M059J (cell line): ENCODE measurements at places on chromosomes 11 and 22. TPM values are rescaled to one million over a fixed set of nuclear protein-coding genes. Genes with fewer than 3 reads are reported as not detected.
A peak's percentile ranks its signal among the peaks of the same experiment; 100 is the strongest.

ZNF214 gene
- 1.4 and 6.2 TPM in 2 replicates for total RNA-seq

DNA sequence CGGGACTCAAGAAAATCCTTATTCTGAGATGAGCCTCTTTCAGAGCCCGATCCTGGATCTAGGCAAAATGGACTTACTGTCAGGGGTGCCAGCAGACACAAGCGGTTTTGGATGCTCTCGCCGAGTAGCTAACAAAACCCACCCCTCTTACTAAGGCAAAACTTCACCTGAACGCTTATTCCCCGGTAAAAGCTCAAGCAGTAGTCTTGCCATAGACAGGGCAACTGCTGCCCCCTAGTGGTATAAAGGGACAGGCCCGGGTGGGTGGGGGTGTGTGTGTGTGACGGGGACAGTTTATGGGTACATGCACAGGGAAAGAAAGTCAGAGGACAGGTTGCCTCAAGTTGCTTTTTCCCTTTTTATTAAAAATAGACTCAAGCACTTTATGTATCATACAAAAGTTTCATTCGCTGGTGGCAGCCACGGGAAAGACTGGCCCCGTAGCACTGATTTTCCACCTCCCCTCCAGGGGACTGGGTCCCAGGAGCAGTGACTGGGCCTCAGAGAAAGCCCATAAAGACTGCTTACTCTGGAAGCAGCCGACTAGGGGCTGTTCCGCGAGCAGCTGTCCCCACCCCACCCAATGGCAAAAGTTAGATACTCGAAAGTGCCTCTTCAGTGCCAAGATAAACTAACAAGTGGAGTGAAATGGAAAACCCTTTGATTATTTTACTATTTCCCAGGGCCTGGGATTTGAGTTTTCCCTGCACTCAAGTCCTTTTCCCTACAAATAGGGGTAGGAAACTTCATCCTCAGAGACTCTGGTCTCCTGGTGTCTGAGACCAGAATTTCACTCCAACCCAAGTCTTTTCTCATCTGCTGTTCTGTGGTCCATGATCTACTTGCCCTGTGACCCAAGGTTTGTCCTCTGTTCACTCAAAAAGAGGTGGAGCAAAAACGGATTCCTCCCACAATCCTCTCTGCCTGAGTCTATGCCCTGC, 4.7 kb downstream of the YPEL4 start:
- peak; percentile 75 for DNase-seq

DNA sequence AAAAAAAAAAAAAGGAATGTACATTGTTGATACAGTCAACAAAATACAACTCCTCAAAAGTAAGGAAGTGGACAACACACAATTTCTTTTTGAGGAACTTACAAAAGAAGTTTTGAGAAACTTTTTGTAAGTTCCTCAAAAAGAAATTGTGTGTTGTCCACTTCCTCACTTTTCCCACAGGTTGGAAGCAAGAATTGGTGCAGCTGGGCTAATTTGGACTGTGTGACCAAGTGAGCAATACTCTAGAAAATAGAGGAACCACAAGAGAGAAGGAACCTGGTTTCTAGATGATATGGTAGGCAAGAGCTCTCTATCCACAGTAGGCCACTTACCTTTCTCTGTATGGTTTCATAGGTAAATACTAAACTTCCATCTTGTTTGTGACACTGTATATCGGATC, 1053.8 kb downstream of the LRRC4C start:
- DNase-seq, result no peak

GRCh38 chr11:119434591-119435330, 11.8 kb upstream of the THY1 start:
- DNase-seq, result no peak

C11orf87 gene
- total RNA-seq, result 0.02 and 0.34 TPM in 2 replicates

SLC22A9 gene
- total RNA-seq, result not detected in 2 replicates

TPBGL gene
- not detected in 2 replicates for total RNA-seq

GRCh38 chr11:60316317-60316716, 10.7 kb upstream of the MS4A6E start:
- no peak for DNase-seq

DNA sequence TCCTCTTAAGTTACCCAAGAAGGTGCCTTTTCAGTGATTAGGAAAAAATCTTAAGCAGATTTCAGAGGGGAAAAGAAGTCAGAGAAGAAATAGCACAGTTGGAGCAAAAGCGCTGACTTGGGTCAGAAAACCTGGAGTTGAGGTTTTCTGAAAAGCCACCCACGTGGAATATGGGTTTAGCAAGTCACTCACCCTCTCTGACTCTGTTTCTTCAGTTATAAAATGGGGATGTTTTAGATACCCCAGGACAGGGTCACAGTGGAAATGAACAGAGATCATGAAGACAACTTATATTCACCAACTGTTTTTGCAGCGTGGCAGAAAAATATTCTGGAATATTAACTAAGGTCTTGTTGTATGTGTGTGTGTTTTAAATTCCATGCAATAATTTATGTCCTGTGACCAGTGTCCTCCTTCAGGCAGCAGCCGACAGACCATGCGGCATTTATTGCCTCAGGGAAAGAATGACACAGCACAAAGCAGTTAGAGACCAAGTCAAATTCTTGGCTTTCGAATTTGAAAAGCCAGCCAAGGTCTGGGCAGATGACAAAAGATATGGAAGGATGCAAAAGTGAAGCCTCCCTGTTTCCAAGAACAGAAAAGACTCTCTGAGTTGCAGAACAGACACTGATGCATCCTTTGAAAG, 119.9 kb downstream of the MIAT start:
- DNase-seq, result peak; percentile 79

- DNase-seq, result no peak
Measured at GRCh38 chr11:130868086-130868710, 48.1 kb downstream of the SNX19 start.

OR5P2 gene
- total RNA-seq, result not detected in 2 replicates

DNA sequence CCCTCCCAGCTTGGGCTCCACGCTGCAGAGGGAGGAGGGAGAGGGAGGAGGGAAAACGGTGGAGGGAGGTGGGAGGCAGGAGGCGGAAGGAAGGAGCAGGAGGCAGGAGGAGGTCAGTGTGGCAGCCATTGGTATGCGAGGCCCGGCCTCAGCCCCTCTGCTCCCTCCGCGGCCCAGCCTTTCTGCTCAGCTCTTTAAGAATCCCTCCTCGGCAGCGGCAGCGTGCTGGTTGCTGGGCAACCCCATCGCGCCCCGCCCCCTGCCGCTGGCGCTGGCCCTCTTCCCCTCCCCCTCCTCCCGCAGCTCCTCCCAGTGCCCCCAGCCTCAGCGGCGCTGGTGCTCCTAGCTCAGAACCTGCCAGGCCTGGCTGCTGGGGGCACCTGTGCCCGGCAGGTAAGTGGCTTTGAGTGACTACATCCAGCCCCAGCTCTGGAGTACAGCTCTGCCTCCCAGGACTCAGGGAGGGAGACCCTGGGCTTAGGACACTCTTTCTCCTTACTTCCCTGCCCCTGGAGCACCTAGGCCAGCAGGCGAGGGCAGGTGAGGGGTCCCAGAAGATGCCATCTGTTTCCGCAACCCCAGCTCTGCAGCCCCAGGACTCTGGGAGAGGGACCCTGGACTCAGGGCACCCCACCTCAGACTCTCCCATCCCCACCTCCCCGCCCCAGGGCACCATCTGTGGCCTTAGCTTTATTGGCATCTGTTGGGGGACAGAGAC, 7.2 kb upstream of the FLRT1 start:
- DNase-seq, result no peak
